ENCODE measurements at places on chromosomes 2 and 18.

DNA sequence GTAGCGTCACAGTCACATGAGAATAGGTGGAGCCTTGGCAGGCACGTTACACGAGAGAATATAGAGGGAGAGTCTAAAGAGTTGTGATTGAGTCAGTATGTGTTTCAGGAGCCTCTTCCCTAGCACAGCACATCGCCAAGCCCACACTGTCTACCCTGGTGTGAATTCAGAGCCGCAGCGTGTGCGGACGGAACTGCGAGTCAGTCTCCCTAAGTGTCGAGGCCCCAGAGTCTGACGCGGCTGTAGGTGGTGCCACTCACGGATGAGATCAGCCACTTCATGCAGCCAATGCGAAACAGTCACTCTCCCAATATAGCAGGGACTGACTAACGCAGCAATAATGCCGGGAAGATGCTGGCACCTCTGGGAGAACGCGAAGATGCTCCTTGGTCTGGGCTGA lies 587.3 kb upstream of the ID2 start:
- no peak for DNase-seq

GRCh38 chr2:232345251-232345650 lies 33.3 kb upstream of the ALPP start:
- DNase-seq = no peak

- DNase-seq = peak; percentile 52
Measured at GRCh38 chr2:33167622-33168245, 221.0 kb downstream of the LTBP1 start.

DNA sequence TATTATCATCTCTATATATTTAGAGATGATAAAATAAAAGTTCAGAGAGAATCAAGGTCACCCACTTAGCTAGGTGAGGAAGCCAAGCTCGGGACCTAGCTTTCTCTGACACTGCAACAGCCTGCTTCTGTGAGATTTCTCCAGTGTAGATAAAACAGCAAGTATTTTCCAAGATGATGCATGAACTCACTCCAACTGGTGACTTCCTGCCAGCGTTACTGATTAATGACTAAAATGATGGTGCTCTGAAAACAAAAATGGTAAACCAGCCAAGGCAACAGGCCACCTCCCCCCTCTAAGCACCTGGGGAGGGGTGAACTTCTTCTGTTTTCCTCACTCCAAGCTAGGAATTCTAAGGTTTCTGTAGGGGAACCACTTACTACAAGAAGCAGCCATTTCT lies 510.2 kb upstream of the ID2 start:
- DNase-seq = peak; percentile 65

DNA sequence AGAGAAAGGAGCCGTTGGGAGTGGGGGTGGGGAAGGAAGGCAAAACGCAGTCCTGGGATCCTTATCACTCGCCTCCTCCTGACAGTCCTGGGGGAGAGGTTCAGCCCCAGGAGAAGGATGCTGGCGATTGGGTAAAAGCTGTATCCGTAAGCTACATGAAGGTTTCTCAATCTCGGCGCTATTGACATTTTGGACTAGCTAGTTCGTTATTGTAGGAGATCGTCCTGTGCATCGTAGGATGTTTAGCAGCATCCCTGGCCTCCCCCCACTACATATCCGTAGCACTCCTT lies 511 bp upstream of the TP53I3 start:
- DNase-seq = peak; percentile 58
